ENCODE measurements at places on chromosomes 1 and 21.

- DNase-seq: no peak
Observed at GRCh38 chr1:229710746-229711145, 84.7 kb downstream of the URB2 start.

- DNase-seq: no peak
Observed at GRCh38 chr21:34926803-34927467, 122.2 kb downstream of the RUNX1 start.

- no peak for DNase-seq
Observed at GRCh38 chr1:20052386-20052785, 17.6 kb upstream of the PLA2G5 start.

GRCh38 chr1:78171736-78172590 lies 126.2 kb downstream of the GIPC2 start:
- DNase-seq: no peak

- no peak for DNase-seq
Observed at GRCh38 chr1:157985473-157985872, 8.0 kb upstream of the KIRREL1 start.

DNA sequence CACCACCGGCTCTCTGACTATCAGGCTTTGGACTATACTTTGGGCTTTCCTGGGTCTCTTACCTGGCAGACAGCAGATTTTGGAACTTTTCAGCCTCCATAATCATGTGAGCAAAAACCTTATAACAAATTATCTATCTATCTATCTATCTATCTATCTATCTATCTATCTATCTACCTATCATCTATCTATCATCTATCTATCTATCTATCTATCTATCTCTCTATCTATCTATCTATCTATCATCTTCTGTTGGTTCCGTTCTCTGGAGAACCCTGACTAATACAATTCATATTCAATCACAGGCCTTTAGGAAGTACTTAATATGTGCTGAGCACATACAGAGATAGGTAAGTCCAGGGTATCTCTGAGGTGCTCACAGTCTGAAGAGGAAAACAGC lies 18.7 kb upstream of the SCMH1 start:
- no peak for DNase-seq

DNA sequence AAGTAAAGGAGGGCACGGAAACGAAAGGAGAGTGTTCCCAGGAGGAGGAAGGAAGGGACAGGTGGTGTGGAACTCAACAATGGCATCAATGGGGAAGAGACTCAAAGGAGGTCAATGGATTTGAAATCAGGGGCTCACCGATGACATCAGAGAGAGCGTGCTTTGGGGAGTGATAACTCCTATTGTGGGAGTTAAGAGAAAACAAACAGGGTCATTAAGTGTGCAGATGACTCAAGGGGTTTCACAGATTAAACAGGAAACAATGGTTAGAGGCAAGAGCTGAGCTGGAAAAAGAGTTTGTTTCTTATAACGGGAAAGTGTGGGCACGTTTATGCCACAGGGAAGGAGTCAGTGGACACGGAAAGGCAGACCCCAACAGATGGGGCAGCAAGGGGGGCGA lies 629.1 kb downstream of the SMYD3 start:
- no peak for DNase-seq

DNA sequence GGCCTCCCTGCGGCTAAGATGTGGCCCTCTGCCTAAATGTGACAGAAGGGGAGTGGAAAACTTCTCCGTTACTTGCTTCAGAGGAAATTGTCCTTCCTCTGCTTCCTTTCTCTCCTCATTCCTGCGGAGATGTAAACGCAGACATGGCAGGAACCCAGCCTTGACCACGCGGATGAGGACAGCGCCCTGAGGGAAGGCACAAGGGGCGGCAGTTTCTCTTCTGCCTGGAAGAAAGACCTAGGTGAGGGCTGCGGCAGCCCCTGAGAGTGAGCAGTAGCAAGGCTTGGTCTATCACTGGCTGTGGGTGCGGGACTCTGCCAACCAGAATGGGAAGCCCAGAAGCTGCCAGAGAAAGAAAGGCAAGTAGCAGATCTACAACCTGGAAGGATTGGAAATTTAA lies 14.0 kb upstream of the CTPS1 start:
- DNase-seq: no peak

- no peak for DNase-seq
Observed at GRCh38 chr1:180765151-180765550, 133.3 kb downstream of the XPR1 start.

GRCh38 chr1:46517932-46518498 lies 28.4 kb downstream of the DMBX1 start:
- DNase-seq: no peak

GRCh38 chr1:236407059-236407458 lies 13.0 kb downstream of the EDARADD start:
- DNase-seq: no peak

GRCh38 chr1:214213136-214213535 lies 67.8 kb upstream of the SMYD2 start:
- DNase-seq: no peak

- no peak for DNase-seq
Observed at GRCh38 chr1:78234496-78234895, 188.7 kb downstream of the GIPC2 start.

GRCh38 chr1:29633771-29634170 lies 397.4 kb downstream of the PTPRU start:
- no peak for DNase-seq

GRCh38 chr1:56551691-56552090 lies 27.7 kb downstream of the PLPP3 start:
- no peak for DNase-seq

- DNase-seq: no peak
Observed at GRCh38 chr1:8765198-8765597, 52.2 kb downstream of the RERE start.

DNA sequence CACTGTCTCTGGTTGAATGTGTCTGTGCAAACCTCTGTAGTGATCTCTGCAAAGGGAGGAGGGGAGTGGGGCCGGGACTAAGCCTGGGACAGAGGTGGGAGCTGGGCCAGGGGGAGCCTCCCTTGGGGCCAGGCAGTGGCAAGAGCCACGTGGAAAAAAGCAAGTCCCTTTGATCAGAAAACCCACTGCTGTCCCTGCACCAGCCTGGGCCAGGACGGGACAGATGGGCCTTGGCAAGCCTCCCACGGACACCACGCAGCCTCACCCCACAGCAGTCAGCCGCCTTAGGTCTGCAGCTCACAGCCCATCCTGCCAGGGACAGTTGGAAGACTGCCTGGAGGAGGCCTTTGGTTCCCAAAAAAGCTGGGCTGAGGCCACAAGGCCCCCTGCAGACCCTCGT lies 11.7 kb upstream of the TRAPPC10 start:
- no peak for DNase-seq

- DNase-seq: no peak
Observed at GRCh38 chr1:80640978-80641377, 1159.8 kb upstream of the ADGRL2 start.

- DNase-seq: no peak
Observed at GRCh38 chr1:202623075-202623474, 87.2 kb downstream of the SYT2 start.

GRCh38 chr1:48251323-48251722 lies 28.8 kb downstream of the SLC5A9 start:
- DNase-seq: no peak

DNA sequence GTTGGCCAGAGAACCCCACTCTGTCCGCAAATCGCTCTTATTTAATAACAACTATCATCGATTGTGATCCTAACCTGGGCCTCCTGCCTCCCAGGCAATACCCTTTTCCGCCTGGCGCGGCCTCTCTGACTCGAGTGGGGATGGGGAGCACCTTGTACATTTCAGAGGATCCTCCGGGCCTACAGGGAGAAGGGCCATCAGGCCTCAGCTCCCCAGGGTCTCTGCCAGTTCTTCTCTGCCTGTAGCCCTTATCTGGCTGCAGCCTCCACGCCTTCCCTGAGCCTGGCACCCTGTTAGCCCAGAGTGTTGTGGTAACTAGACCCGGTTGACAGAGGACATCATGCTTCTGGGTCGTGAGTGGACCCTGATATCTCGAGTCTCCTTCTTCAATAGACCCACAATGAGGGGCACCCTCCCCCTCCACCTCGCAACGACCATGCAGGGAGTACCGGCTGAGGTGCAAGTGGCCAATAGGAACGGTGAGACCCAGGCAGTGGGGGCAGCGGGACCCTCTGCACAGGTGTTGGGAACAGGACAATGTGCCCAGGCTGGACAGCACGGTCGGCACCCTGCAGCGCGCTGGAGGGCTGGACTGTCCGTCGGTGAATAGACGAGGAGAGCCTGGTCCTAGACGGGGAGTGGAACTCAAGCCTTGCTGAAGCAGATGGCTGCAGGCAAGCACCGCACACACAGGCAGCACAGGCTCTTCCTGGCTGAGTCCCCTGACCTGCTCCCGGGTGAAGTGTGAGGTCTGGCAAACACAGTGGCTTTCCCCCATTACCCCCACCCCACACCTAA lies 7.1 kb upstream of the CRYBG2 start:
- DNase-seq: no peak

GRCh38 chr1:206754011-206754410 lies 16.6 kb upstream of the IL19 start:
- DNase-seq: no peak

GRCh38 chr1:221543529-221544120 lies 198.3 kb downstream of the DUSP10 start:
- no peak for DNase-seq

DNA sequence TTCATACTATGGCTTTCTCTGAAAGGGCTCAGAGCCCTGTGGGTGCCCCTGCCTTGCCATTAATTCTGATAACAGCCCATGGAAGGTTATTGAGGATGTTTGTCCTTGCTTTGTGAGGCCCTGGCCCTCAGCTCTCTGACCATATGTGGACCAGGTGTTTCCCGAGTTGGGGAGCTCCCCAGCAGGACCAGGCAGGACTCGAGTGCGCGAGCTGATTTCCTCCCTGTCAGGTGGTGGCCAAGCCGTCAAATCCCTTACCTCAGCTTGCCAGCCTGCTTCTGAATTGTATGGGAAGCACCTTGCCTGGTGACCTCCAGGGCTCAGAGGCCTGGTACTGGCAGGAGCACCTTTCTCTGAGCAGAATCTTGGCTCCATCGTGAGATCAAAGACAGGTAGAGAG lies 17.9 kb upstream of the SDE2 start:
- no peak for DNase-seq

- no peak for DNase-seq
Observed at GRCh38 chr1:112507921-112508277, 866 bp upstream of the WNT2B start.

DNA sequence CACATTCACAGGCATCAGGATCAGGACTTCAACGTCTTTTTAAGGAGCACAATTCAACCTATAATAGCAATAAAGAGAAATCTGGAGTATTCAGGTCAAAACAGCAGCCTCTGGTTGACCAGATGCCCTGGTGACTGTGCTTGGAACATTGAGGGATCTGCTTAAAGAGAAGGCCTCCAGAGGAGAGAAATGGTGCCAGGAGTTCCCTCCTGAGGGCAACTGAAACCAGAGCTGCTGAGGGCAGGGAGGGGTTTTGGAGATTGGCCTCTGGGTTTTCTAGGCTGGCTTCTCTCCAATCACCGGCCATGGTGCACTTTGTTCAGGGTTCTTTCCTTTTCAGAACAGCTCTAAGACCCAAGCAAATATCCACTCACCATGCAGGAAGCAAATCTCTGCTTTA lies 190.7 kb upstream of the KIAA0040 start:
- no peak for DNase-seq

GRCh38 chr1:46546210-46546609 lies 5.2 kb downstream of the KNCN start:
- DNase-seq: no peak

GRCh38 chr1:7749126-7749525 lies 22.0 kb upstream of the VAMP3 start:
- DNase-seq: no peak

GRCh38 chr1:241034203-241034936 lies 322.6 kb downstream of the RGS7 start:
- DNase-seq: no peak

GRCh38 chr1:212463565-212464285 lies 31.0 kb downstream of the NENF start:
- DNase-seq: no peak

DNA sequence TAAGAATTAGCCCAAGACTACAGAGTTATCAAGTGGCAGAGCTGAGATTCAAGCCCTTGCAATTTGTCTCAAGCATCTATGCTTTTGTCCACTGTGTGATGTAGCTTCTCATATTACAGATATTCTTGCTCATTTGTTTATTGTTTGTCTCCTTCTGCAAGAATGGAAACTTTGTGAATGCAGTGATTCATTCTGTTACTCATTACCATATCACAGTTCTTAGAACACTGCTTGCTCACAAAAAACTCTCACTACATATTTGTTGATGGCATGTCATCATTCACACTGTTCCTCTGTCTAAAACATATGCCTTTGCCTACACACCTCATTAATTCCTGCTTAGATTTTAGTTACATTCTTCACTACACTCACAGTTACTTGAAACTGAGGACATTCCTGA lies 1198.9 kb downstream of the PLA2G4A start:
- DNase-seq: no peak

GRCh38 chr21:45571641-45572040 lies 29.4 kb upstream of the SLC19A1 start:
- no peak for DNase-seq

GRCh38 chr1:201077116-201077515 lies 35.1 kb downstream of the CACNA1S start:
- no peak for DNase-seq

- no peak for DNase-seq
Observed at GRCh38 chr1:237712586-237713157, 178.1 kb downstream of the ZP4 start.

DNA sequence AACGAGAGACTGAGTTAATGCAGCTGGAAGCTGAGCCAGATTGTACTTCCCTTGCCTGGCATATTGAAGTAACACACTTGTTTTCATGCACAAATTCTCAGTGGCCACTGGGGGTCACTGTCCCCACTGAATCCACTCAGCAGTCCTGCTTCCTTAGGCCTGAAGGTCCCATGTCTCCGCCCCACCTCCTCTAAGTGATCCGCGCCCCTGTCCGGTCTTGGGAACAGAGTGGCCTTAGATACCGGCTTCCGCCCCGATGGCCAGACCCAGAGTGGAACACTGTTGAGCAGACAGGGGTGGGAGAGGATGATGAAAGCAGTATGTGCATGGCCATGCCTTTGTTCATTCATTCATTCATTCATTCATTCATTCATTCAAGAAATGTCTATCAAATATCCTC lies 34.8 kb downstream of the CHAF1B start:
- DNase-seq: peak; percentile 37

DNA sequence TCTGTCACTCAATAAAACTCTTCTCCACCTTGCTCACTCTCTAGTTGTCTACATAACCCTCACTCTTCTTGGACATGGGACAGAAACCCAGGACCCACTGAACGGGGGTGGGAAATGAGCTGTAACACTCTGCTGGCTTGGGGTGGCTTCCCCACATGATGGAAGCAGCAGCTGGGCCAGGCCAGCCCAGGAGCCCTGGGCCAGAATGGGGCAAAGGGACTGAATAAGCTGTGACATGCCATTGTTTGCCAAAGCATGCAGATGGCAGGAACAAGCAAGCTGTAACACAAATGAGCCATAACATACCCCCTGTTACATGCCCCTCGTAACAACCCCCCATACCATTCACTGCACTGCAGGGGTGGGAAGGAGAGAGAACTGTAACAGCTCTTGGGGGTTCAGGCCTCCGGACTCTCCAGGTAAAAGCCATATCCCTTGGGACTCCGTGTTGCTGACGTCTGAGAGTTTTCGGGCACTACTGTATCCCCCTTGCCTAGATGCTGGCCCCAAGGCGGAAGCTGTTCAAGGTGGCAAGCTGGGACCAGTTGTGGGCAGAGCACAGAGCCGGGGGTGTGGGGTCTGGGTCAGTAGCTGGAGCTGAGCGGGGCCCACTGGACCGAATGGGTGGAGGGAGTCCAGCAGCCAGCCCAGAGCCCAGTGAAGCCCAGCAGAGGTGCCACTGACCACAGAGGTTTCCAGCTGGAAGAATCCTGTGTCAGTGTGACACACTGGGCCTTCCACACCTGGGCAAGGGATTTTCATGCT lies 56.1 kb upstream of the DMRTB1 start:
- no peak for DNase-seq
